ENCODE measurements at places on chromosomes 12 and 14.

GRCh38 chr12:98418357-98419075 lies 96.9 kb upstream of the TMPO start:
- peak; percentile 67 for DNase-seq

GRCh38 chr14:29370024-29370423 lies 557.6 kb downstream of the PRKD1 start:
- no peak for DNase-seq

- DNase-seq, result no peak
Observed at GRCh38 chr14:68551045-68551683, 241.7 kb downstream of the ZFP36L1 start.

GRCh38 chr14:50823051-50823761 lies 7.8 kb downstream of the NIN start:
- DNase-seq, result no peak

DNA sequence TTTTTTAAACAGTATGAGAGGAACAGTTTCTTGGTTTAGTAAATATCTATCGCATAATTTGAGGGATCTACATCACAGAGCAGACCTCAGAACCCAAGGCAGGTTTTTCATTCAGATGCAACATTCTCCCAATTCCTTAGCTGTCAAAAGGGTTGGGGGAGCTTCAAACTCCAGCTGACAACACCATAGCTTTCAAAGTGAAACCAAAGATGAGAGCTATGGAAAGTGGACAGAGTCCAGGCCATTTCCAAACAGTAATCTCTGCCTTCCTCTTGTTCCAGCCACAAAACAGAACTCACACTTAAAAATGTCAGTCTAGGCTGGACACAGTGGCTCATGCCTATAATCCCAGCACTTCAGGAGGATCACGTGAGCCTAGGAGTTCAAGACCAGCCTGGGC lies 87.8 kb downstream of the SPRING1 start:
- no peak for DNase-seq

DNA sequence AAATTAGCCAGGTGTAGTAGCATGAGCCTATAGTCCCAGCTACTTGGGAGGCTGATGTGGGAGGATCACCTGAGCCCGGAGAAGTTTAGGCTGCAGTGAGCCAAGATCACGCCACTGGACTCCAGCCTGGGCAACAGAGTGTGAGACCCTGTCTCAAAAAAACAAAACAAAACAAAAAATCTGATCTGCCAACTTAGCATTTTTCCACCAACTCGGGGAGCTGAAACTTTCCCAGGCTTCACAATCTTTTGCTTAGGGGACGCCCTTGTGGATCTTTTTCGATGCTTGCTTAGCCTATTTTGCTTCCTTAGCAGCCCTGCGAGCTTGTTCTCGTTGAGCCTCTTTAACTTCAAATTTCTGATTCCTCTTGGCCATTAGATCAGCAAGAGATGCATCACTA lies 13.8 kb downstream of the CCDC177 start:
- no peak for DNase-seq

GRCh38 chr14:76500480-76500879 lies 124.5 kb downstream of the ESRRB start:
- no peak for DNase-seq
